WERI-Rb-1 (cell line): ENCODE measurements at places on chromosomes 1 and 21.

DNA sequence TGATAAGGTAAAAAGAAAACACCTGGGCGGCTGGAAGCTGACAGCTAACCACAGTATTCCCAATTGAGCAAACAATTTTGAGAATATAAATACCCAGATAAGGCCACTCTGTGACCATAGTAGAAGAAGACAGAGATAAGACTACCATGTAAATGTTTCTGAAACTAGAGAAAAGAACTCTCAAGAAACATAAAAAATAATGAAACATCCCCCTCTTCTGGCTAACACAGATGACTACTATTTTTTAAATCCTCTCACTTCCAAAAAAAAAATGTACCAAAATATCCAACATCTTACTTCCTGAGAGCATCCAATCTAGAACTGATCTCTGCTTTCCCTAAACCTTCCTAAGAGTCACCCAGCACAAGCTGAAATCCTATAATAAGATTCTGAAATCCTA lies 125.9 kb downstream of the HFM1 start:
- no peak for DNase-seq

DNA sequence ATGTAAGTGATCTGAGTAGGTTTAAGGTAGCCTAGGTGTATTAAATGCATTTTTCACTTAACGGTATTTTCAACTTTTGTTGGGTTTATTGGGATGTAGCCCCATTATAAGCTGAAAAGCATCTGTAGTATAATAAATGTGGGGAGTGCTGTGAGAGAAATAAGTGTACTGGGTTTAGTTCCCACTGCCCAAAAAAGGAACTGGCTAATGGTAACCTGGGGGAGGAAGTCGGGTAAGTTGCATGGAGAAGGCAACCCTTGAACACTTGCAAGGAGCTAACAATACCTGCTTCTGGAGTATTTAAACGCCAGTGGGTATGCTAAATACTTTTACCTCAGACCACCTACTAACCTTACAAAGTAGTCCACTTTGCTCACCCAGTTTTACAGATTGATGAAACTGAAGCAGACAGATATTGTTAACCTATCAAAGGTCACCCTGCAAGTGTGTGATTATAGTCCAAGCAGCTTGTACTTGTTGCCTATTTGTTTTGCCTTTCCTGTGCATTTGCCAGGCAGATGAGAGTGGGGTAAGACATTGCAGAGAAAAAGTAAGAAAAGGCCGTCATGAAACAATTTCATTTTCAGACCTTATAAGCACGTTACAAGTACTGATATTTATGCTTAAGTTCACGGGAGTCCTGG lies 7.6 kb upstream of the SHISA4 start:
- DNase-seq, result no peak

GRCh38 chr1:88179943-88180342 lies 504.1 kb upstream of the PKN2 start:
- peak; percentile 24 for DNase-seq

- no peak for DNase-seq
These were observed 72.6 kb upstream of the RGL1 start for GRCh38 chr1:183732236-183732880.

- no peak for DNase-seq
These were observed 27.5 kb downstream of the SLC22A15 start for GRCh38 chr1:116003823-116004222.
